ENCODE measurements at places on chromosomes 6 and 20.

DNA sequence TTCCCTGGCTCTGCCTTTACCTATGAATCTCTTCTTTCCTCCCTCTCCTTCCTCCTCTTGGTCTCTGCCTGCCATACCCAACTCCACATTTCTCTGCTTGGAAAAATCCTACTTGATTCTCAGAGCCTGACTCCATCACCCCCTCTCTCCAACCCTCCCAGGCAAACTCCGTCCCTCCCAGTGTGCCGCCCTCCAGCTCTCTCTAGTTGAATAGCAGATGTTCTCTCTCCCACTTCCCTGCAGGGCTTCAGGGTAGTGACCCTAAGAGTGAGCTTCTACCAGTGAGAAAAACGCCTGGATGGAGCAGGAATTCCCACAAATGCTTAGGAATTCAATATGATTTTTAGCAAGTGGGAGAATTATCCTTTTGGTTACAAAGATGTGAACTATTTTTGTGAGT lies 141.6 kb downstream of the MTHFD1L start:
- no peaks in the 10 kb centered on the region for H3K27me3 ChIP-seq
- peak overlapping the region; percentile 86 for H3K27ac ChIP-seq
- no peak for DNase-seq
- H3K4me1 ChIP-seq = peaks cover 68% of the 10 kb centered on the region

GRCh38 chr6:29834564-29835436 lies 7.2 kb downstream of the HLA-G start:
- H3K4me3 ChIP-seq = no peak overlapping the region
- no peak for DNase-seq
- no peak overlapping the region for H3K27ac ChIP-seq
- H3K36me3 ChIP-seq = no peaks in the 10 kb centered on the region

DNA sequence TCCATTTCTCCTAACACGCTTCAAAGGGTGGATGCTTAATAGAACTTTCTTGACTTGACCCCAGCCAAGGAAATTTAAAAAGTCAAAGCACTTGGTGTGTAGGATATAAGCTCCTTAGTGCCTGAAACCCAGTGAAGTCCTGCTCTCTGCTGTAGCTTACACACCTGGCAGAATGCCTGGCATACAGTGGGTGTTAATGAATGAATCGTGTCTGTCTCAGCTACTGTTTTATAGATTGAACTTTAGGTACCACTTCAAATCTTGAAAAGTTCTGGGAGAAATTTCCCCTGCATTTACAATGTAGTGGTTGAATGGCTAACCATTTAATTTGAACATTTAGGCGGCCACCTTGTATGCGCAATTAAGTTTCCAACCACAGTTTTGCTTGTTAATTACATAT lies 70.5 kb upstream of the ZNF217 start:
- no peaks in the 10 kb centered on the region for H3K36me3 ChIP-seq
- H3K27ac ChIP-seq = no peak overlapping the region
- peaks cover 13% of the 10 kb centered on the region for H3K4me1 ChIP-seq
- DNase-seq = no peak
- H3K27me3 ChIP-seq = no peaks in the 10 kb centered on the region

GRCh38 chr6:28923318-28924102 lies at the start of gene TRIM27:
TSS of gene TRIM27 (minus strand) at chr6:28923985. CDS start at chr6:28923632, 353 bp downstream.
- peak; percentile 94 for DNase-seq
- H3K36me3 ChIP-seq = peaks cover 27% of the 10 kb centered on the region
- H3K4me3 ChIP-seq = peak within 1 kb of the TSS; percentile 93
- H3K27ac ChIP-seq = peak within 1 kb of the TSS; percentile 92

GRCh38 chr20:57888591-57888990 lies 178.8 kb upstream of the PMEPA1 start:
- H3K27me3 ChIP-seq = peaks cover 54% of the 10 kb centered on the region
- no peaks in the 10 kb centered on the region for H3K4me1 ChIP-seq
- DNase-seq = no peak
- no peak overlapping the region for H3K27ac ChIP-seq

GRCh38 chr6:44858998-44859397 lies 469.1 kb upstream of the RUNX2 start:
- peak overlapping the region; percentile 2 for H3K27ac ChIP-seq
- H3K27me3 ChIP-seq = no peaks in the 10 kb centered on the region
- H3K4me1 ChIP-seq = peaks cover 33% of the 10 kb centered on the region
- no peaks in the 10 kb centered on the region for H3K36me3 ChIP-seq

- H3K36me3 ChIP-seq = peaks cover 8% of the 10 kb centered on the region
- DNase-seq = no peak
- H3K4me1 ChIP-seq = peaks cover 18% of the 10 kb centered on the region
- peaks cover 5% of the 10 kb centered on the region for H3K27me3 ChIP-seq
- no peak overlapping the region for H3K4me3 ChIP-seq
Observed at GRCh38 chr6:10850728-10851127, 12.4 kb upstream of the MAK start.

GRCh38 chr6:13405961-13406477 lies 77.7 kb upstream of the TBC1D7 start:
- no peak overlapping the region for H3K27ac ChIP-seq
- no peak for DNase-seq
- no peaks in the 10 kb centered on the region for H3K27me3 ChIP-seq
- H3K4me1 ChIP-seq = peaks cover 6% of the 10 kb centered on the region
- H3K36me3 ChIP-seq = no peaks in the 10 kb centered on the region
- no peak overlapping the region for H3K4me3 ChIP-seq

- no peak for DNase-seq
- no peak overlapping the region for H3K27ac ChIP-seq
- peaks cover 15% of the 10 kb centered on the region for H3K4me1 ChIP-seq
- H3K27me3 ChIP-seq = no peaks in the 10 kb centered on the region
- H3K4me3 ChIP-seq = no peak overlapping the region
- H3K36me3 ChIP-seq = peaks cover 7% of the 10 kb centered on the region
Observed at GRCh38 chr20:10843146-10843711, 169.4 kb upstream of the JAG1 start.

DNA sequence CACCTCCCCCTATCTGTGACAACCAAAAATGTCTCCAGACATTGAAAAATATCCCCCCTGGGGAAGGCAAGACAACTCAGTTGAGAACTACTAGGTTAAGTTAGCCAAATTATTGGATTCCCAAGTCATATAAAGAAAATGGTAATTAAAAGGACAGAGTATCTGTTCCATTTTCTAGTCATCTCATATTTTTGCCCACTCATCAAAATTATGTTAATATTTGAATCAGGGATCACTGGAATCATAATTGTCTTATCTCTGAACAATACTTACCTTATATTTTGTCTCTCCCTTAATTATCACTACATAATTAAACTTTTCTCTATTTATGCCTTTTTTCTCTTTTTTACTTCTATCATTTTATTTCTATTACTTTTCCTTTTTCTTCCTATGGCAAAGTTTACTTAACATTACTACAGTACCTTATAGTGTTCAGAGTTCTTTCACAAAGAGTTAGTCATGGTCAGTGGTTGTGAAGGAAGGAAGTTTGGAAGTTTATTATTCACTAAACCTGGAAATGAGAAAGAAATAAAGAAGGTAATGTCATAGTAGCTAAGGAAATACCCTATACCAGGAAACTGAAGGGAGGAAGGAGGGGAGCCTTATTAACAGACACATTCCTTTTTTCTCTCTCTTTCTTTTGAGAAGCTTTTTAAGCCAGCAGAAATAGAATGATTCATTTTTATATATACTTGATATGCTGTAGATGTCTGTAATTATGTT lies 332.9 kb downstream of the COL12A1 start:
- H3K36me3 ChIP-seq = peaks cover 9% of the 10 kb centered on the region
- DNase-seq = no peak

Data from osteocyte (in vitro differentiated cells).